HuH-7 (cell line): ENCODE measurements at places on chromosomes 6 and 20.

DNA sequence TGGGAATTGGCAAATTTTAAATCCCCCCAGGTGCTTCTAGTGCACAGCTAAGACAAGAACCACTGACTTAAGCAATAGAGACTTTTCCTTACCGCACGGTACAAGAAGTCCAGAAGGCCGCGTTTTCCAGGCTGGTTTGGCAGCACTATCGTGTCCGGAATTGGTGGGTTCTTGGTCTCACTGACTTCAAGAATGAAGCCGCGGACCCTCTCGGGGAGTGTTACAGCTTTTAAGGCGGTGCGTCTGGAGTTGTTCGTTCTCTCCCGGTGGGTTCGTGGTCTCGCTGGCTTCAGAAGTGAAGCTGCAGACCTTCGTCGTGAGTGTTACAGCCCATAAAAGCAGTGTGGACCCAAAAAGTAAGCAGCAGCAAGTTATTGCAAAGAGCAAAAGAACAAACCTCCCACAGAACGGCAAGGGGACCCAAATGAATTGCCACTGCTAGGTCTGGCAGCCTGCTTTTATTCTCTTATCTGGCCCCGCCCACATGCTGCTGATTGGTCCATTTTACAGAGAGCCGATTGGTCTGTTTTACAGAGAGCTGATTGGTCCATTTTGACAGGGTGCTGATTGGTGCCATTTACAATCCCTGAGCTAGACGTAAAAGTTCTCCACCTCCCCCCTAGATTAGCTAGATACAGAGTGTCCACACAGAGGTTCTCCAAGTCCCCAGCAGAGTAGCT, 264.5 kb downstream of the PREX1 start:
- DNase-seq: no peak

DNA sequence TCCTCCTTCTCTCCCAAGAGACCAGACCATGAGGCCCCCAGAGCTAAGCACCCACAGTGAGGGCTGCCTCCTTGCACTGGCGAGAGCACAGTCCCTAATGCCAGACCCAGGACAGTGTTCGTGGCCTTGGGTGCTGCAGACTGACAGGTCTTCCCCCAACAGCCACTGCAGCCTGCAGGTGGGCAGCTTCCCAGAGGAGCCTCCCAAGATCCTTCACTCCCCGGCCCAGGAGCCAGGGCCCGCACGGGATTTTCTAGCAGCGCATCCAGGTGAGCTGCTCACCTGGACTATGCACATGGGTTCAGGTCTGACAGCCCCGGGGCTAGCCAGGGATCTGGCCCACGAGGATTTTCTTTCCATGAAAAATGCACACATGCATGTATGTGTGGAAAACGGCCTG, 41.7 kb downstream of the SUMO4 start:
- DNase-seq: no peak

DNA sequence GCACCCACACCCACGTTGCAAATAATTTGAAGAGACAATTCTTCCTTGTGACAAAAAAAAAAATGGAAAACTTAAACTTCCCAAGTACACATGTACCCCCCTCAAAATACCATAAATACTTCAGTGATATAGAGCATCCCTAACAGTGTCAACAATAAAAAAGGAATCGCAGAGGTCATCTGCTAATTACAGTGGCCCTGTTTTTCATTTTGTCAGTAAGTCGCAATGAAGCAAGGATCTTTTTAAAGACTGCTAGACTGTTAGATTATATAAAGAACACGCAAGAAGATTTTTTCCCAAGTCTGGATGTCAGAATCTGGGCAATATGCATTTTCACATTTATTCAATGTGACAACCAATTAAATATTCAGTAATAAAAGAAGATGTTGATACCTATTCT, 93.9 kb downstream of the EPB41L2 start:
- DNase-seq: no peak

DNA sequence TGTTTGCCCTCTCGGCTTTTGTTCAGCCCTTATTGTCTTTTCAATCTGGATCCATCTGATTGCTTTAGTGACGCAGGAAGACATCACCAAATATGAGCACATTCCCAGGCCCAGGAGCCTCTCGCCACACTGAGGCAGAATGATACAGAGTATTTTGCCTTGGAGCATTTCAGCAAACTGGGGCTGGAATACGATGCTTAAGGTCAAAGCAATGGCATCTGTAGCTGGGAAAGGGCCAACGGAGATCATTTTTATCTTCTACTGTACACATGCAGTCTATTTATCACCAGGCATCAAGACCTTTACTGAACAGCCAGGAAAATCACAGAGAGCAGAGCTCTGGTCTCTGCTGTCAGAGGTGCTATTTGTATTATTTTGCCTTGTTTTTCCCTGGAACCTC, 655.3 kb downstream of the RNF144B start:
- DNase-seq: no peak

DNA sequence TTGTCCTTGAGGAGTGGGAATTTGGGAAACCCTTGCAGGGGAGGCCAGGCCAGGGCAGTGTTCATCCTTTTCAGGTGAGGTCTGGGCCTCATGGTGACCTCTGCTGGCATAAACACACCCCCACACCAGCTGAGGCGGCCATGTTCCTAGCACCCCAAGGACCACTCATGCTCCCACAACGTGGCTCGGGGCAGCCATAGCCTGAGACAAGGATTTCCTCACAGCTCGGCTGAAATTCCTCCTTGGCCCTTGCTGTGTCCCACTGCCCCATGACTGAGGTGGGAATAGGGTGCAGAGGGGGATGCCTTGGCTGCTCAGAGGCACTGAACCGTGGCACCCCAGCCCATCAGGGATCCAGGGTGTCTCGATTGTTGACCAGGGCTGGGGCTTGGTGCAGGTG, 27.3 kb upstream of the SPDEF start:
- DNase-seq: no peak

DNA sequence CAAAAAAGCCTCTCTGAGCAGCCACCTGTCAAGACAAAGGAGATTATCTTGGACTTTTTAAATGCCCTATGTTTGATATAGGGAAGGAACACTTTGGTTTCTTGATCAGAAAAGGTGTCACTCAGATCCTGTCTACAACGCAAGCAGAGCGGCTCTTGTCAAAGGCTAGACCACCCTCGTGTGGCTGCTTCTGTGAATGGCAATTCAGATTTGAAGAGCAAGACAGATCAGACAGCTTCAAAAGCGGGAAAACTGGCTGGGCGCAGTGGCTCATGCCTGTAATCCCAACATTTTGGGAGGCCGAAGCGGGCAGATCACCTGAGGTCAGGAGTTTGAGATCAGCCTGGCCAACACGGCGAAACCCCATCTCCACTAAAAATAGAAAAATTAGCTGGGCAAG, 10.1 kb upstream of the NXT1 start:
- peak; percentile 68 for DNase-seq

DNA sequence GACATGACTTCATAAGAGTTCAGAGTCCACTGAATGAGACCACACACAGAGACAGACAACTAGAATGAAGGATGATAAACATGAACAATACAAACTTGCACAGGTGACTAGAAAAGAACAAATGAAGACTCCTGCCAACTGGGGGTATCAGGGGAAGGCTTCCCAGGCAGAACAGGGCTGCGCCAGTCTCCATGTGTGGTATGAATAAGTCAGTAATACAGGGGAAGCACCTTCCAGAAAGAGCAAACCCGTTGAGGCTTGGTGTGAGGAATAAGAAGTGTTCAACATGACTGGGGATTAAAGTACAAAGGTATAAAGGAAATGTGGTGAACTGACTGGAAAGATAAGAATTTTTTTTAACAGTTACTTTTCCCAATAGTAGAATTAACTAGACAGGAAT, 3.7 kb upstream of the SLC17A2 start:
- no peak for DNase-seq

DNA sequence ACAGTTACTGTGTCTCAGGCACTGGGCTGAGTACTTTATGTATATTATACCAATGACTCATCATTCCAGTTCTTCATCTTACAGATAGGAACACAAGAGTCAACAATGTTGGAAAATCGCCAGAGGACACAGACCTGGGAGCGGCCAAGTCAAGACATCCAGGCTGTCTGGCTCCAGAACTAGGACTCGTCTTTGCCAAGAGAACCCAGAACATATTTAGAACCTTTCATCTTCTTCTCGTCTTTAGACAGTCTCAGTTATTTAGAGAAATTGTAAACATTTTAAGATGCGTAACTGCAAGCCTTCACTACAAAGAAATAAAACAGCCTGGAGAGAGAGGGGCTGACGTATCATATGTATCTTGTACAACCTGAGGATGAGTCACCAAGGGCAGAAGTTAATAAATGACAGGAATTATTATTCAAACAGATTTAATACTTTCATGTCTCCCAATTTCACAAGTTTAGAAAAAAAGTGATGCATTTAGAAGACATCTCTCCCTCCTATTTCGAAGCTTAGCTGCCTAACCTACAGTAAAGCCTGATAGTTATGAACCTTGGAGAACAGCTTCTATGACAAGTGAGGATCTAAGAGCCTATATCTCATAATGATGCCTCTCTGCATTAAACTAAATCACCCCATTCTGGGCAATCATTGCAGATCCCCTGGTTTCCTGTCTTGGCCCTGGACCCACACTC, 43.4 kb downstream of the SLC22A3 start:
- no peak for DNase-seq
